Activated CD4-positive, CD25-positive, alpha-beta regulatory T cell (primary cell): ENCODE measurements at places on chromosomes 13 and 19.

- no peak for DNase-seq
These were observed at the start of gene DZIP1 for GRCh38 chr13:95644601-95645052. Gene DZIP1, minus strand, starts transcription at chr13:95644706. Its CDS starts 2,677 bp downstream, at chr13:95642029.

DNA sequence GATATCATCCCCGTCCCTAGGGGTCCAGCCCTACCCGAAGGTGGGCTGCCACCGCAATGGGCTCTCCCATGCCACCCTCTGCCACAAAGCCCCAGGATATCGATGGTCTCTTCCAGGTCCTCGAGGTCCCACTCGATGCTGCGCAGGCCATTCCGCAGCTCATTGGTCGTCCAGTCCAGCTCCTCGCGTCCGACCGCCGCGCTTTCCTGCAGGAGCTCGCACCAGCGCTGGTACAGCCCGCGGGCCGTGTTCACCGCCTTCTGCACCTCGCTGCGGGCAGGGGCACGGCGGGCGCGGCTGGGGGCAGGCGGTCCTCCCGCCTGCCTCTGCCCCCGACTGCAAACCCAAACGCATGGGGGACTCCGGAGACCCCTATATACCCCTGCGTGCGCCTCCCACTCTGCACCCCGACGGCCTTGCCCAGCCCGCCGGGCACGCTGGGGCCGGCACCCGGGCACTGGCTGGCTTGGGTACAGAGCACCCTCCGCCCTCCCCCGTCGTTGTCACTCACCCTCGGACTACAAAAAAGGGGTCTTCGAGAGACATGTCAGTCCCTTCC is 468 bp downstream of the STX10 start:
- no peak for DNase-seq

DNA sequence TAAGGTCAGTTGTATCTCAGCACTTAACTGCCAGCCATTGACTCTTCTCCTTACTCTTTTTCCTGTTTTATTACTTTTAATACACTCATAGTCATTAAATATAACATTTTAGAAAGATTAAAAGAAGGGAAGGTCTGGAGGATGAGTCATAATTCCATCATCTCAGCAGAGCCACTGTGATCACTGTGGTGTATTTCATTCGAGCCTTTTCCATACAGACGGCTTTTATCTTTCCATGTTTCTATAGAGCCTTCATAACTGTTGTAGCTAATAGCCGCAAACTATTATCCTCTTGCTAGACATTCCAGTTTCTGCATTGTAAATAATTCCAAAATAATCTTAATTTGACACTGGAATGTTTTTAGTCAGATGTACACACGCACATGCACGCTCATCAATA is 4.7 kb upstream of the FLT1 start:
- no peak for DNase-seq

GRCh38 chr13:24251525-24251924 is 57.9 kb upstream of the C1QTNF9 start:
- DNase-seq = peak; percentile 69

DNA sequence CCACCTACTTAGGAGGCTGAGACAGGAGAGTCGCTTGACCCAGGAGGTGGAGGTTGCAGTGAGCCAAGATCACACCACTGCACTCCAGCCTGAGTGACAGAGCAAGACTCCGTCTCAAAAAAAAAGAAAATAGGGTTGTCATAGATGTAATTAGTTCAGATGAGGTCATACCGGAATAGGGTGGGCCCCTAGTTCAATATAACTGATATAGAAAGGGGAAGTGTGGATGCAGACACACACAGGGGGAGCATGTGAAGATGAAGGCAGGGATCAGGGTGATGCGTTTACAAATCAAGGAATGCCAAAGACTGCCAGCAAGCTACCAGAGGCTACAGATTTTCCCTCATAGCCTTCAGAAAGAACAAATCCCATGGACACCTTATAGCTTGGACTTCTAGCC is 24.3 kb upstream of the EEF1AKMT1 start:
- no peak for DNase-seq

DNA sequence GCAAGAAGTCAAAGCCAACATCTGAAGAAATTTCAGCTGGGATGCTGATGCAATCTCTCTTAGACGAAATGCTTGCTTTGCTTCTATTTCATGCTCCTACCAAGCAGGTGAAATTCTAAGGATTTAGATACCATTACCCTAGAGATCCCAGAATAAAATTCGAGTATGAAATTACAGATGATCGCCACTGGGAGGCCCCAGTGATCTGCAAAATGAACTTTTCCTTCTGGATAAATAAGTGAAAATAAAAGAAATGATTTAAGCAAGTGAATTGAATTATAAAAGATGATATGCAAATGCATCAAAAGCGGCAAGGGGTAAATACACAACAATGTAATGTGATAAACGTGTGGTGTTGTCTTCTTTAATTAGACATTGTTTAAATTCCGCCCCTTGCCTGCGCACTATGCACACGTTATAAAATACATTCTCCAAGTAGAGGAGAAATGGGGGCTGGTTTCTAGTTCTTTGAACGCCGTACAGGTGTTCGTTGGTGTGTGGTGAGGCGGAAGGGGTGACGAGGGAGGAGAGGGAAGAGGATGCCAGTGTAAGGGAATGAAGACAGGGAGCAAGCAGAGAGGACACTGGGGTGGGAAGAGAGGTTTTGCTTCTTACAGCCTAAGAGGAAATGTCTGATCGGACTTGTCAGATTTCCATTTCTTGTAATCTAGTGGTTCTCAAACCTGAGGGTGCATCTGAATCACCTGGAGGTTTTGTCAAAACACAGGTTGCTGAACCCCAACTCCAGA is 58.0 kb downstream of the ERCC5 start:
- no peak for DNase-seq

DNA sequence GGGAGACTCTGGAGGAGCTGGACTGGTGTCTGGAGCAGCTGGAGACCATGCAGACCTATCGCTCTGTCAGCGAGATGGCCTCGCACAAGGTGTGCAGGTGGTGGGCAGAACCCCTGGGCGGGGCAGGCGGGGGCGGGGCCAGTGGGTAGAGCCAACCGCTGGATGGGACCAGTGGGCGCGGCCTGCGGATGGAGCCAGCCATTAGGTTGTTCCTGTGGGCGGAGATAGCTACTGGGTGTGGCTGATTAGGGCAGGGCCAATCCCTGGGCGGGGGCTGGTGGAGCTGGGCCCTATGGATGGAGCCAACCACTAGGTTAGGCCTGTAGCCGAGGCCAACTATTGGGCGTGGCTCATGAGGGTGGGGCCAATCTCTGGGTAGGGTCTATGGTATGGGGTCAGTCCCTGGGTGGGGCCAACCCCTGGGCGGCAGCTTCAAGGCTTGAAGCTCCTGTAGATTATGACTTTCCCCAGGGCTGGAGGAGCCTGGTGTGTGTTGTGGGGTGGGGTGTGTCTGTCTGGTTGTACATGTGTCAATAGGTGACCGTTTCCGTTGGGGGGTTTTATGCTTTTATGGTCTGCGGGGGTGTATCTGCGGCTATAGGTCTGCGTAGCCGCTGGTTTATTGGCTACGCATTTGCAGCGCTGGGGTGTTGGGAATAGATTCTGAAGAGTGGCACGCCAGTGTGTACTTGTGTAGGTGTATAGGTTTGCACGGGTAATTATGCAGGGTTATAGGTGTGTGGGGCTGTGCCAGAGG is 30.7 kb downstream of the PDE4A start:
- no peak for DNase-seq

GRCh38 chr13:34338102-34338501 is 520.2 kb downstream of the RFC3 start:
- no peak for DNase-seq

DNA sequence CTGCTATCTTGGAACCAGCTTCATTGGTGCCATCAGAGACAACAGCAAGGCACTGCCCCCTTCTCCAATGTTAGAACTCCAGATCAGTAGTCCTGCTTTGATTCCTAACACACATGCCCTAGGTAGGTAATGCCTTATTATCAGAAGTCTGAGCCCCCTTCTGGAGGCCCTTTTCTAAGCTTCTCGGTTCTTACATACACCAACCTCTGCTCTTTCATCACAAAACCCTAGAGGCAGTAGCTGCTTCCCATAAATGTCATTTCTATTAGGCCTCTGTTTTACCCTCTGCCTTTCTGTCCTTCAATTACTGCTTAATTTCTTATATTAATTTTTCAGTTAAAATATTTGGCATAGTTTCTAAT is 65.3 kb upstream of the KLHL1 start:
- no peak for DNase-seq

GRCh38 chr13:50276550-50276949 is 261.3 kb downstream of the KCNRG start:
- DNase-seq = no peak
